ENCODE measurements at places on chromosomes 5 and 9.

DNA sequence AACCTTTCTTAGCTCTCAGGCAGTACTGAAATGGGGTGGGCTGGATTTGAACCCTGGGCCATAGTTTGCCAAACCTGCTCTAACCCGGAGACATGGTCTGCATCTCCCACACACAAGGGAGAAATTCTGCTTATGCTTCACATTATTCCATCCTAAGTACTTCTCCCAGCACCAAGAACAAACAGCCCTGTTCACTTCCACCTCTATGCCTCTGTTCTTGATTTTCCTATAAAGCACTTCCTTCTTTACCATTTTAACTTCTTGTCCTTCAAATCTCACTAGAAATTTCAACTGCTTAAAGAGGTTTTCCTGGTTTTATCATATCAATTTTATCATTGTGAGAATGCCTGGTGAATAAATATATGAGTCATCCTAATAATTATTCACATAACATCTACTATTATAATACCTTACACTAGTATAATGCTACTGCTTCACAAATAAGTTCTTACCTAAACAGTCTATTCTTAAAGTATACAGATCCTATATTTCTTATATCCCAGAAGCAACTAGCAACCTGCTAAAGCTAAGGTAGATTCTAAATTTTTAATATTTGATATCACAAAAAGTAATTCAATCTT, 12.7 kb downstream of the FEM1C start:
- DNase-seq: no peak

GRCh38 chr5:129410488-129410887, 49.6 kb upstream of the ADAMTS19 start:
- no peak for DNase-seq

DNA sequence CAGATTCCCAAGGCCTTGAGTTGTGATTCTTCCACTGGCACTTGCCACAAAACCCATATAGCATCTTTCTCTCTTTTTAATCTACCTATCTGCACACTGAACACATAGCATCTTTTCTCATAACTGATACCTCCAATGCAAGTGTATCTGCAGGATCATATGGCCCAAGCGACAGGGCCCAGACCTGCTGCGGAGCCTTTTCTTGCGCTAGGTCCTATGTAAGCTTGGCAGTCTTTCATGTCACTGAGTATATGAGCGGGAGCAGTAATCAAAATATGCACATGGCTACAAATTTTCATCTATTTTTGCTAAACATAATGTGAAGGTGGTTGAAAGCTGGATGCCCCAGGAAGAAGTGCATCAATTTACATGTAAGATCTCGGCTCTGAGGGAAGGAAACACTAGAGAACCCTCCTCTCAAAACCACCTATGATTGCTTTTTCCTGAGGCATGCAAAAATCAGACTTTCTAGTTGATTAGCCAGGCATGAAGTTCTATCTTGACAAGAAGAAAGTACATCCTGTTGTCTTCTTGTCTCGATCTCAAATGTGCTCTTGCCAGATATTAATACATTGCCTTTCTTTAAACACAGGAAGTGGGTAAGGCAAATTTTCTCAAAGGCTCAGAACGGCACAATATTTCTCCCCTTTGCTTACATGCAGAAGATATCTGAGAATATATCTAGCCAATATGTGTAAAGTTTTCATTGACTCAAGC, 26.9 kb upstream of the CEMIP2 start:
- peak; percentile 57 for DNase-seq

- DNase-seq: no peak
These were observed 181.9 kb downstream of the ESM1 start for GRCh38 chr5:54803471-54804011.

- DNase-seq: no peak
These were observed 253.0 kb downstream of the EPB41L4A start for GRCh38 chr5:112165897-112166737.
